ENCODE measurements at places on chromosomes 7 and 10.

DNA sequence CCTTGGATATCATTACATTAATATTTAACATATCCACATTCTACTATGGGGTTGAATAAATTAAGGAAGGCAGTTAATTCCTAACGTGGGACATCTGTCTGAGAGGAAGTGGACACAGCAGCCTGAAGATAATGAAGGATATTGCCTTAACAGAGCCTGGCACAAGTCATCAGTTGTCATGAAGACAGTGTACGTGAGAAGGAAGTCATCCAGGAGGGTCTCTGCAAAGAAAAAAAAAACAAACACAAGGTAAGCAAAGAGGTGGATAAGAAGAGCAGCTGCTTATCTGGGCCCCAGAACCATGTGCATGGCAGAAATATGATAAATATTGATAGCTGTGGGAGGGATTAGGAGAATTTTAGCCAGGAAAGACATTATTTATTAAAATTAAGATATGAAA is 190.0 kb downstream of the RAPGEF5 start:
- H3K4me1 ChIP-seq: no peaks in the 10 kb centered on the region
- H3K36me3 ChIP-seq: no peaks in the 10 kb centered on the region
- no peak overlapping the region for H3K4me3 ChIP-seq
- H3K27ac ChIP-seq: no peak overlapping the region
- H3K27me3 ChIP-seq: no peaks in the 10 kb centered on the region

GRCh38 chr10:54368984-54369383 is 432.0 kb downstream of the PCDH15 start:
- no peaks in the 10 kb centered on the region for H3K36me3 ChIP-seq
- DNase-seq: no peak
- no peaks in the 10 kb centered on the region for H3K27me3 ChIP-seq
- no peaks in the 10 kb centered on the region for H3K4me1 ChIP-seq

- no peak for DNase-seq
- peaks cover 28% of the 10 kb centered on the region for H3K4me1 ChIP-seq
- no peaks in the 10 kb centered on the region for H3K27me3 ChIP-seq
Observed at GRCh38 chr10:72355214-72355555, 466 bp upstream of the DNAJB12 start.

DNA sequence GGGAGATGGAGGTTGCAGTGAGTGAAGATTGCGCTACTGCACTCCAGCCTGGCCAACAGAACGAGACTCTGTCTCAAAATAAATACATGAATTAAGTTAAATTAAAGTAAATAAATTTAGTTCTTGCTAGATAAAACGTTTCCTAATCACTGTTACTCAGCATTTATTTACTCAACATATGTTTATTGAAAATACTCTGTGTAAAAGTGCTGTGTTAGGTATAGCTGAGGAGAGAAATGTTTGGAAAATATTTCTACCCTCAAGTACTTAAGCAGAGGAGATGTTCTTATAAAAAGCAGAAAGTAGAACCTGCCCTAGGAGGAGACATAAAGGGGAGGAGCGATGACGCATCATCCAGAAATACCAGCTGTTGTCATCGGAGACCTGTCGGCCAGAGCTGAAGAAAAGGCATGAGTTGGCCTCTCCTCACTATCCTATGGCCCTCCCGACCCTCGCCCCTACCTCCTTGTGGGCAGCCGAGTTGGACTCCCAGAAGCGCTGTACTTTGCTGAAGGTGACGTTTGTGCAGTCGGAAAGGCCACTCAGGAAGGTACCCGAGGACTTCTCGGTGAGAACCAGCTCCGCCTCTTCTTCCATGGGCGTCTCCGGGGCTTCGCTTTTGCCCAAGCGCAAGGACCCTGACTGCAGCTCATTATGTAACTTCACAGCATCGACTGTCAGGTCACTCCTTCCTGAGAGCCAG is 1.1 kb downstream of the RRP12 start:
- peak overlapping the region; percentile 81 for H3K27ac ChIP-seq
- no peak for DNase-seq
- H3K36me3 ChIP-seq: peaks cover 11% of the 10 kb centered on the region
- H3K4me3 ChIP-seq: peak overlapping the region; percentile 85
- H3K27me3 ChIP-seq: no peaks in the 10 kb centered on the region

DNA sequence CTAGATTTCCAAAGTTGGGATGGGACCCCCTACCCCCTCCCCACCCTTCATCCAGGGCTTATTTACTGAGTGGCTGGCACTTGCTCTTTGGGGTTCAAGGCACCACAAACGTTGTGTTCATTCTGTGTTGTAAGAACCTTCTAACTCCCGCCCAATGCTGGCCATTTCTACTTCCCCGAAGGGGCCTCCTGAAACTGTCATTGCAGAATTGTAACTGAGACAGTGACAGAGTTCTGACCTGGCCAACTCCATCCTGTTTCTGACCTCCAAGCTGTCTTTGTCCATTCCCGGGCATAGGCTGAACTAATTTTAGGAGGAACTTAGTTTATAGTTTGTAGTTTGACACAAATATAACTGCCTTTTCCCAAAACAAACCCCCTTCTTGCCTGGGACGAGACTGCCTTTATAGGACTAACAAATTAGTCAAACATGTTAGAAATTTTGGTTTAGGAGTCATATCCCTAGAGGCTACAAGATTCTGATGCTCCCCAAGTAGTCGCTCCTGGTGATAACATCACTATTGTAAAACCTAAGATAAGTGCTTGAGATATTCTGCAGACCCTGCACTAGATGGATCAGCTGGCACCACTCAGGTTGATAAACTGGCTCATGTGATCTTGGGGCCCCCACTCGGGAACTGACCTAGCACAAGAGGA is 34.8 kb upstream of the ZMIZ2 start:
- no peak overlapping the region for H3K4me3 ChIP-seq
- no peak for DNase-seq
- H3K27me3 ChIP-seq: no peaks in the 10 kb centered on the region
- H3K36me3 ChIP-seq: peaks cover 11% of the 10 kb centered on the region

DNA sequence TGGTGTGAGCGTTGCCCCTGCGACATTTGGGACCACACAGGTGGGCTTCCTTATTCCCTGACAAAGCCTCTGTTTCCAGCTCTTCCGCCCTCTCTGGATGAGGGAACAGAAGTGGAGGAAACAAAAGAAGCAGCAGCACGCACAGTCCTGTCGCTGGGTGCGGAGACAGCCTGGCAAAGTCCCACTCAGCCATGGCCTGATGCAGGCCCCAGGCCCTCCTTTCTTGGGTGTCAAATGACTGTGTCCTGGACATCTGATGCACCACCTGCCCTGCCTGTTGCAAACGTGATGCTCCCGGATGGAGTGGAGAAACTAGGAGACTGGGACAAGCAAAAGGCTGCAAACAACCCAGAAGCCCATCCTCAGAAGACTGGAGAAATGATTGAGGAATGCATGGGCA is 20.7 kb downstream of the ZMIZ2 start:
- no peak overlapping the region for H3K4me3 ChIP-seq
- H3K36me3 ChIP-seq: peaks cover 33% of the 10 kb centered on the region
- peaks cover 40% of the 10 kb centered on the region for H3K4me1 ChIP-seq
- H3K27ac ChIP-seq: peak overlapping the region; percentile 48
- no peak for DNase-seq

- H3K27me3 ChIP-seq: no peaks in the 10 kb centered on the region
- no peak overlapping the region for H3K27ac ChIP-seq
- H3K36me3 ChIP-seq: peaks cover 9% of the 10 kb centered on the region
Observed at GRCh38 chr10:16466001-16466400, 29.2 kb downstream of the PTER start.

DNA sequence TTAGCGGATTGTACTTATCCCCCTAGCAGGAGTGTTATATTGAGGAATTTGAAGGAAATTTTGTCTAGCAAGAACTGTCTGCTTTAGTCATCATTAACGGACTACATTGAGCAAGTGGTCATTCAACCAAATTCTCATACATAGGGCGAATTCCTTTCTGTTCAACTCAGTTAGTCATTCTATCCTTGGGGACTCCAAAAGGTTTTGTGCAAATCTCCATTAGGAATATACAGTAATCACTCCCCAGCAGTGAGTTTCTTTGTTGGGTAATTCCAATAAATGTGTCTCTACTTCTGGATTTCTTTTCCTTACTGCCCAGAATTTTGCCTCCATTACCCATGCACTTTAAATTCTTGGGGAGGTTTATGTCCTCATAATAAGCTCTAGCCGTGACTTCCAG is 51.1 kb downstream of the EPDR1 start:
- DNase-seq: no peak
- H3K36me3 ChIP-seq: no peaks in the 10 kb centered on the region
- no peak overlapping the region for H3K4me3 ChIP-seq
- no peaks in the 10 kb centered on the region for H3K4me1 ChIP-seq
- no peak overlapping the region for H3K27ac ChIP-seq

DNA sequence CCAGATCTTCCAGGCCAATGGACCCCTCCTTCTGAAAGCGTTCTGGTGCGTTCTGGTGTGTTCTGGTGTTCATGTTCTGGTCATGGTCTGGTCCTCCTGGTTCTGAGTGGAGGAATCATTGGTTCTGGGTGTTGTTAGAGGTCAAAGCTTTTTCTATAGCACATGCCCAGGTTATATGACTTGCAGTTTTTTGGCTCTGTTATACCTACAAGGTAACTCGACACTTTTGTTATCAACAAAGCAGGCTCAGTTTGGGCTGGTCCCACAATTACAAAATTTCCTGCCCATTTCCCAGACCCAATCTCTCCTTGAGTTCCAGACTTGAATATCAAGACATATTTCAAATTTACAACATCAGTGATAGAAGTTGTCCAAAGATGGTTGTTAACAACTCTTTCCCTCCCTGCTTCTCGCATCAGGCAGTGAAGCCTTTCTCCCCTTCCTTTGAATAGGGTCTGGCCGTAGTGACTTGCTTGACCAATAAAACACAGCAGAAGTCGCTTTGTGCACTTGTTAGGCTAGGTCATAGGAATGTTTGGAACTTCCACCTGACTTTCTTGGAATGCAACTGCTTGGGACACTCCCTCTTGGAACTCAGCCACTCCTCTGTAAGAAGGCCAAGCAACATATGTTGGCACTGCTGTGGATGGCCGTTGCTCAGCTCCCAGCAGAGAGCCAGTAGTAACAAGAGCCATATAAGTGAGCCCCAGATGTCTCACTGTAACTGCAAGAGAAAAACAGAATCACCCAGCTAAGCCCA is 83.1 kb upstream of the STEAP1B start:
- DNase-seq: no peak
- no peak overlapping the region for H3K27ac ChIP-seq
- H3K36me3 ChIP-seq: no peaks in the 10 kb centered on the region
- no peaks in the 10 kb centered on the region for H3K27me3 ChIP-seq

- H3K27ac ChIP-seq: no peak overlapping the region
- H3K27me3 ChIP-seq: no peaks in the 10 kb centered on the region
- H3K4me3 ChIP-seq: no peak overlapping the region
- no peaks in the 10 kb centered on the region for H3K4me1 ChIP-seq
Observed at GRCh38 chr7:53768186-53768585, 732.8 kb downstream of the POM121L12 start.

DNA sequence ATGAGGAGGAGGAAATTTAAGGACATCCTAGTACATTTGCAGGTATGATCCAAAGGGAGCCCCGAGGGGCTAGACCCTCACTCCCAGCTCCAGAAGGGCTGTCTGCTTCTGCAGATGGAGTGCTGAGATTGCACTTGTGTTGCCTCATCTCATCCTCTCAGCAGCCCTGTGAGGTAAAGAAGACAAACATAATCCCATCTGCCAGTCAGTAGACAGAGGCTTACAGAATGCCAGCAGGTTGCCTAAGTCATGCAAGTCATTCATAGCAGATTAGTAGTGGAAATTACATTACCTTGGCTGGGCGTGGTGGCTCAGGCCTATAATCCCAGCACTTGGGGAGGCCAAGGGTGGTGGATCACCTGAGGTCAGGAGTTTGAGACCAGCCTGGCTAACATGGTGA is 45.4 kb downstream of the BLVRA start:
- no peaks in the 10 kb centered on the region for H3K4me1 ChIP-seq
- no peak for DNase-seq
- H3K27ac ChIP-seq: no peak overlapping the region
- H3K27me3 ChIP-seq: no peaks in the 10 kb centered on the region
- H3K36me3 ChIP-seq: peaks cover 43% of the 10 kb centered on the region

DNA sequence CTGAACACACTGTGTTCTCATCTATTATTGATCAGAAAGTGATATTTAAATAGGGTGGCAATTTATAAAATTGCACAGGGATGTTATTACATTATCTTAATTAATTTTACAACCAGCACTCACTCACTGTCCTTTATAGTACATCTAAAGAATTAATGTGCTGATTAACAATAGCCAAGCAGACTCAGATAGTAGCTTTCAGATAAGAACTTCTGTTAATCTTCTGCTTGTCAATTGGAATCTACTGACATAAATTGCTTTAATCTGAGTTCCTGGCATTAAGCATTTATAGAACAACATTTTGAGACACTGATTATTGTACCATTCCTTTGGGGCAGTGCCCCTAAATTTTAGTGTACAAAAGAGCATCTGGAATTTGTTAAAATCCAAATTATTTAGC is 408.9 kb downstream of the GRM8 start:
- no peak for DNase-seq
- no peaks in the 10 kb centered on the region for H3K27me3 ChIP-seq
- H3K36me3 ChIP-seq: no peaks in the 10 kb centered on the region
- H3K4me1 ChIP-seq: no peaks in the 10 kb centered on the region
- H3K4me3 ChIP-seq: no peak overlapping the region

DNA sequence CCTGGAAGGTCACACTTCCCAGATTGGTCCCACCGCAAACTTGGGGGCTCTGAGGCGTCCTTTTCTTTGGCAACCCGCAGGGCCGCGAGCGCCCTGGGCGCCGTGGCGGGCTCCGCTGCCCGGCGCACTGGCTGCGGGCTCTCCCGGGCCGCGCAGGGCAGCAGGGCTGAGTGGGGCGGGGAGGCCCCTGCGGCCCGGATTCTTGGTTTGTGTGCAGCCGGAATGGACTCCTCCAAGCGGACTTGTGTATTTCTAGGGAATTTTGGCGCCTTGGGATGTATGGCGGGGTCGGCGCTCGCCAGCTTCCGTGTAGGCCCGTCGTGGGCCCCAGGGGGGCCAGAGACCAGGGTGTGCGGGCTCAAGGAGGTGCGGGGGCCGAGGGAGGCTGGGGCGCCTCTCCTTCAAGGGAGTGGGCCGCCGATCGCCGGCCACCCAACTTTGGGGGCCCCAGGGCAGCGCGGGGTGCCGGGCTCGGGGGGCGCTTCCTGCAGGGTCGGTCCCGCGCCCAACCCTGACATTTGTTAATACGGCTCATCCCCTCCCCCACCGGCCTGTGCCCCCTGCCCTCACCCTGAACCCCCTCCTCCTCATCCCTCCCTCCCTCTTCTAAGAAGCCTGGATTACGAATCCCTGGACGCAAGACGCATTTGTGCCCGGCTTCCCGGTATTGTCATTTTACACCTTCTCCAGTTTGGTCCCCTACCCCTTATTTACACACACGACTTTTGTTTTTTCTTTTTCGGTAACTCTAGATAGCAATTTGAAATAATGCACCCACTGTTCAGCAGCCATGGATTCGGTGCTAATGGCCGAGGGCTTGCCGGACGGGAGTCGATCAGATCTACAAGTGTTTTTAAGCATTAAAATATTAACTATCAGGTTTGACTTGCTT is 2.5 kb downstream of the TCF7L2 start:
- H3K4me1 ChIP-seq: peaks cover 28% of the 10 kb centered on the region
- no peak for DNase-seq
- H3K36me3 ChIP-seq: no peaks in the 10 kb centered on the region
- peak overlapping the region; percentile 72 for H3K4me3 ChIP-seq

All from CD4-positive, alpha-beta T cell (primary cell).